ENCODE measurements at places on chromosomes 5 and 9.
A peak's percentile ranks its signal among the peaks of the same experiment; 100 is the strongest.

DNA sequence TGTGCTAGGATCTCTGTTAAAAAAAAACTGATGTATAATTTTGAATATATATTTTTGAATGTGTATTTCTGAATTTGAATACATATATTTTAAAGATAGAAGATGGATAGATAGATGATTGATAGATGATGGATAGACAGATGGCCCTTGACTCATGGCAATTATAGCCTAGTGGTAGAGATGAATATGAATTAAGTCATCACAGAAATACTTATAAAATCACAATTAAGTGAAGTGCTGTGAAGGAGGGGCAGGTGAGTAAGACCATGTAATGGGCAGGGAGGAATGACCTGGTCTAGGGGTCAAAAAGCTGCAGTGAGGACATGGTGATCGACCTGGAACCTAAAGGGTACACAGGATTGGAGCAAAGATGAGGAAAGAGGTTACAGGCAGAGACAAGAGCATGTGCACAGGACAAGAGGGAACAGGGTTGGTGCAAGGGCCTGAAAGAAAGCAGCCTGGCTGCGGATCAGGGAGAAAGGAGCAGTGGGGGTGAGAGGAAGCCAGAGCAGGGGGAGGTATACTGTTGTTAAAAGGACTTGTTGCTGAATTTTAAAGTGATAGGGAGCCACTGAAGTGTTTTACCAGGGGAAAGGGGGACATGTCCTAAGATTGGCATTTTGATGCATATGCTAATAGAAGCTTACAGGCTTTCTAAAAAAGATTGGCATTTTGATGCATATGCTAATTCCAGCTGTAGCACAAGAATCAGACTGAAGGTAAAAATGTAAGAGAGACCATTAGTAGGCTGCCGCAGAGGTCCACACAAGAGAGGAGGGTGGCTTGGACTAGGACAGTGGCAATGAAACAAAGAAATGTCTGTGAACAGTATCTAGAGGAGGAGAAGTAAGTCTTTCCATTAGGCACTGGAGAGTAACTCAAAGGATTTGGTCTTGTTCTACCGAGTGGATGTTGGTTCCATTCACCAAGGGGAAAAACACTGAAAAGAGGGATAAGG lies 527.8 kb downstream of the AGTPBP1 start:
- DNase-seq = no peak

DNA sequence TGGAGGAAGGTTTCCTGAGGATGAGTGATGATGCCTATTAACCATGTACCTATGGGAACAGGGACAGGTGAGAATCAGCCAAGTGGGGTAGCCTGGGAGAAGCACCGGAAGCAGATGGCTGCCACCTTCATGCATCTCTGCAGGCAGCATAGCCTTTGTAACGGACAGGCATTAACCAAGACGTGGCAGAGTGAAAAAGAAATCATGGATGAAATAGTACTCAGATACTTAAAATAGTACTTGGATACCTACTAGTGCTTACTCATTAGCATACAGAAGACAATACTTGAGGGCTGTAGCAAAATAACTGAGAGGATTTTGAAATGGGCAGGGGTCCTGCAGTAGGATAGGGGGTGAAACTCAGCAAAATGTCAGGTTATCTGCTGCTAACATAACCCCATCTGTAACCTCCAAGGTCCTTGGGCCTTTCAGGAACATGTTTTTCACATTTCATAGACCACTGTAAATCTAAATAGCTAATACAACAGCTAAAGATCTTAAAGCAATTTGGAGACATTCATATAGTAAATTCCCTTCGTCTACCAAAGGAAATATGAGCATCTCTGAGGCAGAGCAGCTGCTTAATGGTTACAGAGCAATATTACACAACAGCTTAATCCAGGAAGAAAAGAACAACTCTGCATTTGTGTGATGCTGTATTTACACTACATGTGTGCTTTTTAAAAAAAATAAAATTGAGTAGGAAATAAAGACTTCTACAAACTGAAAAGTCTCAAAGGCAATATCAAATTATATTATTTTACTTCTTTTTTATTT lies 154.3 kb downstream of the NFIB start:
- DNase-seq = no peak

- DNase-seq = no peak
Measured at GRCh38 chr5:175788155-175788787, 83.1 kb upstream of the CPLX2 start.

DNA sequence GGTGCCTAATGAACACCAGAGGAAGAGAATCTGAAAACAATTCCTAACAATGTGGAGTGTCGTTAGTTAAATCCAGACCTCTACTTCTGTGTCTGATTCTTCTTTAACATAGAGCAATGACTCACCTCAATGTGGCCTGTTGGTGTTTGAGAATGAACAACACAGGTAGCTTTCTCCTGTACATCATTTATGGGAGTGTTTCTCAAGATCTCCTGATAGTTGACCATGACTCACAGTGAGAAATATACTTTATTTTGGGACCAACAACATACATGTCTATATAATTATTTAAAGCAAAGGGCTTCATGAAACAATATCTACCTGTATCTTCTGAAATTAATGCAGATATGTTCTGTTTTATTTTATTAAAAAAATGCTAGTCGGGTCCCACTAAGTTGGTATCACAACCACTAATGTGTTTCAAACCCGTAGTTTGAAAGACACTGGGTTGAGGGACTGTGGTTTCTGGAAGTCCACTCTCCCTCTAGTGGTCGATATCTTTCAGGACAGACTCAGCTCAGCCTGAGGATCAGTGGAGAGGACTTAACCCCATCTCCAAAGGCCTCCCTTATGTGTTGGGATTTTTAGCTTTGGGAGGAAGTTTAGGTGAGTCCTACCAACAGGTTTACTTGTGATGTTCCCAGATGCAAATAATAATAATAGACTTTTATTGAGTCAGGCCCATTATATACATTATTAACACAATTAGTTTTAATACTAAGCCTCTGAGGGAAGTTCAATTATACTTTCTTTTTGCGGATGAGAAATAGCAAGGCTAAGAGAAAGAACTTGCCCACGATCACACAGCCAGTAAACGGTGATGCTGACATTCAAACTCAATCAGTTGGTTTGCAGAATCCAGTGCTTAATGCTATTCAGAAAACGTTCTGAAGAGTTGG lies 70.0 kb upstream of the KLF9 start:
- peak; percentile 10 for DNase-seq

GRCh38 chr5:96660971-96661854 lies 963 bp upstream of the CAST start:
- DNase-seq = peak; percentile 33

DNA sequence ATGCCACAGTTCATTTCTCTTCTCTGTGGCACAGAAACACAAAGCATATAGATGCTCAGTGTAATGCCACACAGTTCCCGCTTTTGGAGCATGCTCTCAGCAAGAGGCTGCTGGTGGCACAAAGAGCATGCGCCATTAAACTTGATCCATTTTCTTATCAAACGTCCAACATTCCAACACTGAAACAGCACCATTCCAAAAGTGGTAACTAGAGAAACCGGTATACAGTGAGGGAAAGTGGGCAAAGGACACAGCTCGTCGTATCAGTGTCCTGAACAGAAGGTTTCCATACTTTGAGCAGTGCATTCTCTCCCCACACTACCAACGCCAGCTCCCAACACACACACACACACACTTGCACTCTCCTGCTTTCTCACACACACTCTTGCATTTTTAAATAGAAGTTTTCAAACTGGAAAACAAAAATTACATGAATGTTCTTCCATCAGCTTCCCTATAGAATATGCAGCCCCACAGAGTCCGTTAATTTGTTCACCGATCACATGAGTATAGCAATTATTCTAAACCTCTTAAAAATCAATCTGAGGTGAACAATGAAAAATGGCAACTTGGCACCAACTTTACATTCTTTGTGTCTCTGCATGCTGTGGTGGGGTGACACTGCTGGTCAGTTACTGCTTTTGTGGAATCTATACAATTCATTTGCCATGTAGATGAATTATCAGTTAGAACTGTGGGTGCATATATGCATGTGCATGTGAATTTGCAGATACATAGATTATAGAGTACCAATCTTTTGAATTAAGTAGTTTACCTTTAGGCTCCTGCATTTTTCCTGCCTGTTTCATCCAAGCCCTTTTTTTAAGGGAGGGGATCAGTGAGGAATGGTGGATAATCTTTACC lies 5.7 kb downstream of the NFIB start:
- no peak for DNase-seq

GRCh38 chr9:91740701-91741100 lies 209.3 kb downstream of the ROR2 start:
- no peak for DNase-seq

DNA sequence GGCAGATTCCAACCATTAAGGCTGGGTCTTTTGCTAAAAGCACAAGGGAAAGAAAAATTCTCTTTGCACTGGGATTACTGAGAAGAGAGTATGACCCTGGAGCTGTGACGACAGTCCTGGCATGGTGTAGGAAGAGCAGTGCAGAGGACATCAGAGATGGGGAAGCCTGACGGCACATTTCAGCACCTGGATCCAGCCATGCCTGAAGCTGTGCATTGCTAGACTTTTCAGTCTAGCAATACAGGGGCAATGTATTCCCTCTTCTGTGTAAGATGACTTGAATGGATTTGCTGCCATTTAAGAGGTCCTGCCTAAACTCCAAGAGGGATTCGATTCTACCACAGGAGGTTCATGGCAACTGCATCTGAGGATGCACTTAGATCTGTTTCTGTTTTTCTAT lies 12.3 kb upstream of the MRNIP start:
- no peak for DNase-seq

DNA sequence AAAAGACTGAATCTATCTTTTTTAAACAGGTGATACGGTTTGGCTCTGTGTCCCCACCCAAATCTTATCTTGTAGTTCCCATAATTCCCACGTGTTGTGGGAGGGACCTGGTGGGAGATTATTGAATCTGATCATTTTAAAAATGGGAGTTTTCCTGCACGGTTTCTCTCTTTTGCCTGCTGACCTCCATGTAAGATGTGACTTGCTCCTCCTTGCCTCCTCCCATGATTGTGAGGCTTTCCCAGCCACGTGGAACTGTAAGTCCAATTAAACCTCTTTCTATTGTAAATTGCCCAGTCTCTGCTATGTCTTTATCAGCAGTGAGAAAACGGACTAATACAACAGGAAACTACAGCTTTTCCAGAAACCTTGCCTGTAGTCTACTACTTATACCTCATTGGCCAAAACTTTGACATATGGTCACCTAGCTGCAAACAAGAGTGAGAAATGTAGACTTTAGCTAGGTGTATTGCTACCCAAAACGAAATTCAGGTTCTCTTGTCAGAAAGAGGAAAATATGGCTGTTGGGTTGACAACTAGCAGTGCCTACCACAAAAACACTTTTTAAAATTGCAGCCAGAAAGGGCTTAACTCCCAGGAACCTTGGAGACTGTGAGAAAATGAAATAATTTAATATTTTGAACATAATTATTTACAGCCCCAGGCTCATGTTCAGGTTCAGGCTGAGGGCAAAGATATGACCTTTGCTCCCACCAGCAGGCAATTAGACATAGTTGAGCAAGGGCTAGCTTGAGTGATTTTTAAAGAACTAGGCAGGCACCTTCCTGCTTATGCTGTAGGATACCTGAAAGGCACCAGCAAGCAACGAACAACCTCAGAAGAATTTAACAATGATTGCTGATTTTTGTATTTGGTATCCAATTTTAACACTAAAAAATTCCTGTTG lies 7.4 kb upstream of the AGGF1 start:
- DNase-seq = no peak

DNA sequence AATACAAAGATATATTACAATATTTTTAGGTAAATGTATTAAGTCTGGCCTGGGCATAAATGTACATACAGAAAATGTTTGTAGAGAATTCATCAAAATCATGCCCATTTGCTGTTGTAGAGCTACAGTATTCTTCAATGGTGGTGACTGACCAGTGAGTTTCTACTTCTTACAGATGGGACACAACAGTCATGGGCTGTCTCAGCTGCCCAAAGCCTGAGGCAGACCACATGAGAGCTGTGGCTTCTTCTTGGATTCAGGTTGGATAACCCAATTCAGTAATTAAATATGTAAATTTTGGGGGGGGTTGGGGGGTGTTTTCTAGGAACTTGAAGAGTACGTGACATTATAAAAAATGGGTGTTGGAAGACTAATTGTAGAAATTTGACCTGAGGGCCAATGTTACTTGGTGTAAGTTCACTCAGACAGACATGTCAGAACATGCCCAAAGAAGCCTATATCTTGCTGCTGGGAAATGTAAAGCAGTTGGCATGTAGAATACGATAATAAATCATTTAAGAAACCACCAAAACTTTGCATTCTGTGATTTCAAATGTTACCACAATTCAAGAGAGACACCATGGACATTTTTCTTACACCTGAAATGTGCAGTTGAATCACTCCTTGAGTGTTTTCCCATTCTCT lies 17.9 kb downstream of the STARD4 start:
- DNase-seq = no peak

GRCh38 chr9:1273859-1274258 lies 223.7 kb downstream of the DMRT2 start:
- no peak for DNase-seq

- no peak for DNase-seq
Measured at GRCh38 chr9:121227862-121228261, 26.2 kb upstream of the RAB14 start.

DNA sequence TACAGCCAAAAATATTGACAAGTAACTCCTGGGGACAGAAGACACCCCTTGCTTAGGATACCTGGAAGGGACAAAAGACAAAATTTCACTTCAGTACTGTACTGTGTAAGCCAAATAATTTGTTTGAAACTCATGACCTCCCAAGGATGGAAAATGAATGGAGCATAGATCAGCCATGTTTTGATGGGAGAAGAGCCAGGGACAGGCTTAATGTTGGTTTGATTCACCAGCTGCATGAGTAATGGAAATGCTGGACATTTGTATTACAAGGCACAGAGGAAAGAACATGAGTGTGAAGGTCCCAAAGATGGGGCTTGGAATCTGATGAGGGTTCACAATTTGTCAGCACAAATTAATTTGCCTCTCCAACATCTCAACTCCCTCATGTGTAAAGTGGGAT lies 122.8 kb downstream of the ENC1 start:
- DNase-seq = no peak

DNA sequence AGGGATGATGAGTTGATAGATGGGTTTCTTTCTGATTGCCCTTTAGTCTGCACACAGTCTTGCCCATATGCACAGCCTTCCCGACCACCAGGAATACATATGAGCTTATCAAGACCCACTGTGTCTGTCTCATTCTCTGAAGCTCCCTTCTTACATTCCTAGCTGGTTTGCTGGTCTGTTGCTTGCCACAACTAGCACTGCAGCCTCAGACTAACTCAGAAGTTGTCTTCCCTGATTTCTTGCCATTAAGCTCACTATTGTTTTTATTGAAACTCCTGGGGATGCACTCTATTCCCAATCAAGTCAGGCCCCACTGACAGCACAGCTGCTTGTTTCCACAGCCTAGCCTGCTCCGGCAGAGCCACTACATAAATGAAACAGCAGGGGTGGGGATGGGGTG lies 97.5 kb downstream of the SAXO1 start:
- no peak for DNase-seq

GRCh38 chr5:40406741-40407211 lies 272.9 kb upstream of the PTGER4 start:
- peak; percentile 24 for DNase-seq

DNA sequence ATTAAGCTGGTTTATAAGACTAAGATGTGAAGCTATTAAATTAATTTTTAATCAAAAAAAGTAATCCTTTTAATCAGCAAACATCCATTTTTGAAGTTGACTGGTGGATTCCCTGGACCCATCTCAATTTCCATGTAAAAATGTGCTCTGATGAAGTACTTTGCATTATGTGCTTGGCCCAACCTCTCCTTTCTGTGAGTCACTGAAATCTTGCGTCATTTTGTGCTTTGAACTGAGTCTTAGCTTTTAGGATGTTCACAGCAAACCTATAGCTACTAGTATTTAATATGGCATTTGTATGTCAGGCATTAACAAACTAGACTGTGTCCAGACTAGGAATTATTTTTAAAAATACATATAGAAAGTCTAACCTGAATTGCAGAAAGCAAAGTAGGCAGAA lies 55.0 kb upstream of the CDH12 start:
- DNase-seq = no peak

Measured in stimulated activated naive CD8-positive, alpha-beta T cell treated with anti-CD3 and anti-CD28 coated beads, Interleukin-15, Interleukin-2, amounts not matched to agents 100 U/mL and 50 U/mL, for 24 hours (primary cell).